ENCODE measurements at places on chromosomes 5 and 9.
A peak's percentile ranks its signal among the peaks of the same experiment; 100 is the strongest.

GRCh38 chr9:90441814-90442213 is 200.8 kb downstream of the DIRAS2 start:
- DNase-seq, result no peak

GRCh38 chr5:51734677-51735076 is 351.4 kb downstream of the ISL1 start:
- no peak for DNase-seq

DNA sequence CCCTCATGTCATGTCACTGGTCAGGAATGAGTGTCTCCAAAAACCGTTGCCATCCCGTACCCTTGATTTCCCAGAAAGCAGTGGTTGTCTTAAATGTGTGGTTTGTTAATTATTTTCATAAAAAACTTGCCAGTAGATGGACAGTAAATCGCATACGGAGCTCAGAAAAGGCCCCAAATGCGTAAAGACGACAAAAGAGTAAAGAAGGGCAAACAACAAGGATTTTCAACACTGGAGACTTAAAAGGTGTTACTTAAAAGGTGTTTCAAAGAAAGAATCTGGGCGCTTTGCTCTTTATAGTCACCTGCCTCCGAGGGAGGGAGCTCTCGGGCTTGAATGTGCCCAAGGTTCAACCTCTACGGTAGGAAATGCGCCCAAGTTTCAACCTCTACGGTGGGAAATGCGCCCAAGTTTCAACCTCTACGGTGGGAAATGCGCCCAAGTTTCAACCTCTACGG is 734 bp downstream of the KIF27 start:
- DNase-seq, result no peak

DNA sequence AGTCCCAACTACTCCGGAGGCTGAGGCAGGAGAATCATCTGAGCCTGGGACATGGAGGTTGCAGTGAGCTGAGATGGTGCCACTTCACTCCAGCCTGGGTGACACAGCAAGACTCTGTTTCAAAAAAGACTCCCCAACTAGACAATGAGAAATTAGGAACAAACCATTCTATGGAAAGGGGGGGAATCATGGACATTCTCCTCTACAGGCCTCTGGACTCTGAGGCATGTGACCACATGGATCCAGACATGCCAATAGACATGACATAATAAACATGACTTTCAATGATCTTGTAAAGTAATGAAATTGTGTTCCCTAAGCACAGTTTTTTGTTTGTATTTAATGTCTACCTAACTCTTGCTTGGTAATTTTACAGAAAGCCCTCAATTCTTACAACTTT is 8.8 kb downstream of the HOMER1 start:
- DNase-seq, result no peak

DNA sequence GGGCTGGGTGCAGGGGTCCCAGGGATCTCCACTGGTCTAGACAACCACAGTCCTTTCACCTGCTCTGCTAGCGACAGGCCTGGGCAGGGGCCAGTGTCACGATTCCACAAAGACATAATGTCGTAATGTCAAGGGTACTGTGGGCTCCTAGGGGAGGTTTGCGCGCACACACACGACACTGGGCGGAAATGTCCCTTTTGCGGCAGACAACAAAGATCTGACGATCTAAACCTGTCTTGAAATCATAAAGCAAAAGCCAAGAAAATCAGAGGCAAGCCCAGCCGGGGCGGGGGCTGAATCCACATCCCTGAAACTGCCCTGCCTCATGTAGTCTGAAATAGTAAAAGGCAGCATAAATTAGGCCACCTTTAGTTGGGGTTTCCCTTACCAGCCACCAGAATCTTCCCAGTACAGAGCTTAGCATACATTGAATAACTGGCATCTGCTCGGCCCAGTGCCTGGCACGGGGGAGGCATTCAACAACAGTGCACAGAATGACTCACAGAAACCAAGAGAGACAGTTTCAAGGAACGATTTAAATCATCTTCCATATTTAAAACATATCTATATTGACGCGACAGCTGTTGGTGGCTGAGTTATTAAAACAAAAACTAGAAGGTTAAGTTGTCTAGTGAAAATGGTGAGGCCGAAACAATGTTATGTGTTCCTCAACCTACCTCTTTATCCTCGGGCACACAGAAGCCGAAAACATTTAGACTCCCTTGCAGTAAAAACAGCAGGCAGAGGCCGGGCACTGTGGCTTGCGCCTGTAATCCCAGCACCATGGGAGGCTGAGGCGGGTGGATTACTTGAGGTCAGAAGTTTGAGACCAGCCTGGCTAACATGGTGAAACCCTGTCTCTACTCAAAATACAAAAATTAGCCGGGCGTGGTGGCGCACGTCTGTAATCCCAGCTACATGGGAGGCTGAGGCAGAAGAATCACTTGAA is 151.0 kb downstream of the MYO10 start:
- peak; percentile 12 for DNase-seq

- no peak for DNase-seq
Observed at GRCh38 chr9:80437091-80437640, 865.4 kb downstream of the TLE4 start.

Measured in activated naive CD8-positive, alpha-beta T cell treated with anti-CD3 and anti-CD28 coated beads for 36 hours (primary cell).